ENCODE measurements at places on chromosomes 4 and X. TPM values are rescaled to one million over a fixed set of nuclear protein-coding genes. Genes with fewer than 3 reads are reported as not detected.

DNA sequence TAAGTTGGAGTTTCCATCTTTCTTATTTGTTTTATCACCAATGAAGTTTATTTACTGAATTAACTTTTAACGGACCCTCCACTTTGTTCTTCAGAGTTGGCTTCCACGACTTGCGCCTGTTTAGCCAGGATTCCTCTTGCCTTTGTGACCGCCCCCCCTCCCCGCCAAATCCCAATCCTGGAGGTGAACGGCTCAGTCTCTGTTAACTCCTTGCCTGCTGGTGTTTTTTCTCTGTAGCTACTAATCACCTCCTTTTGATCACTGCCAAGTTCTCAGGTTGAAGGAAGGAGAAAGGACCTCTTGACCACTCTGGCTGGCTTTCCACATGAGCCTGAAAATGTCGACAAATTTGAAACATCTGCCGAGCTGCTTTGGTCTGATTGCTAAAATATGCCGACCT is 46.8 kb upstream of the BCOR start:
- no peak overlapping the region for H3K4me3 ChIP-seq
- DNase-seq = no peak
- peaks cover 10% of the 10 kb centered on the region for H3K4me1 ChIP-seq
- no peak overlapping the region for H3K27ac ChIP-seq
- H3K36me3 ChIP-seq = no peaks in the 10 kb centered on the region

GRCh38 chr4:80069837-80070731 is 2.9 kb downstream of the ANTXR2 start:
- H3K27me3 ChIP-seq = no peaks in the 10 kb centered on the region
- DNase-seq = no peak
- peak overlapping the region; percentile 70 for H3K4me3 ChIP-seq
- no peak overlapping the region for H3K27ac ChIP-seq

DNA sequence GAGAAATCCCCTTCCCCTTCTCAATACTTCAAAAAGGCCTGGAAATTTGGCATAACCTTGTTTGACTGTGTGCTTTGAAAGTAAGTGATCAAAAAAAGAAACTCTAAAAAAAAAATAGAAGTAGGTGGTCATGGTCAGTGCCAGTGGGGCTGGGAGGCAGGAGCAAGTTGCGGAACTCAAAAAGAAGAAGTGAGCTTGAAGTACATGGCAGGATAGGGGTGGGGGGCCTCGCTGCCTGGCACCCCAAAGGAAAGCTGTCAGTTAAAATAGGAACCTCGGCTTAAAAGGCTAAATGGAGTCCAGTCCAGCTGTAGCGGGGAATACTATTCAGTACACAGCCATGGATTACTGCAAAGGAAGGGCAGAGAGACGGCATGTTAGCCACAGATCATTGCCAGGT is 12.2 kb upstream of the NKRF start:
- H3K27me3 ChIP-seq = no peaks in the 10 kb centered on the region
- H3K4me3 ChIP-seq = no peak overlapping the region
- no peak overlapping the region for H3K27ac ChIP-seq
- H3K36me3 ChIP-seq = no peaks in the 10 kb centered on the region
- peak; percentile 56 for DNase-seq

- no peak for DNase-seq
- H3K4me3 ChIP-seq = no peak overlapping the region
- H3K4me1 ChIP-seq = peaks cover 5% of the 10 kb centered on the region
- H3K27me3 ChIP-seq = no peaks in the 10 kb centered on the region
- peaks cover 48% of the 10 kb centered on the region for H3K36me3 ChIP-seq
These were observed 107.6 kb upstream of the CBR4 start for GRCh38 chr4:169117591-169118081.

Gene C4orf36
- 2.3 TPM for total RNA-seq

DNA sequence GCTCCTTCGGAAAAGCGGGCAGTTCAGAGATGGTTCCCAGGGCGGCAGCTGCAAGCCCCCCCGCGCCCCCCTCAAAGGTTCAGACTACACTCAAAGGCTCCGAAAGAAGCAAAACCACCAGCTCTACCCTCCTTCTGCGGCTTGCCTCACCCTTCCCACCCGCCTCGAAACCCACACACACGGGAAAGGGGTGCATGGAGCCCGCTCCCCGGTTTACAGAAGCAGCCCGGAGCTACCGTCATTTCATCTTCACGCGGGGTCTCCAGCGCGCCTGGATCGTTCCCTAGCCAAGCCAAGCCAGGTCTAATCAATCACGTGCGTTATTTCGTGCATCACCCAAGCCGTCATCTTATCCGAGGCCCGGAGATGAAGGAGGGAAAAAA is 1.2 kb downstream of the NLGN4X start:
- no peak overlapping the region for H3K27ac ChIP-seq
- no peaks in the 10 kb centered on the region for H3K36me3 ChIP-seq
- no peaks in the 10 kb centered on the region for H3K4me1 ChIP-seq
- H3K27me3 ChIP-seq = no peaks in the 10 kb centered on the region

DNA sequence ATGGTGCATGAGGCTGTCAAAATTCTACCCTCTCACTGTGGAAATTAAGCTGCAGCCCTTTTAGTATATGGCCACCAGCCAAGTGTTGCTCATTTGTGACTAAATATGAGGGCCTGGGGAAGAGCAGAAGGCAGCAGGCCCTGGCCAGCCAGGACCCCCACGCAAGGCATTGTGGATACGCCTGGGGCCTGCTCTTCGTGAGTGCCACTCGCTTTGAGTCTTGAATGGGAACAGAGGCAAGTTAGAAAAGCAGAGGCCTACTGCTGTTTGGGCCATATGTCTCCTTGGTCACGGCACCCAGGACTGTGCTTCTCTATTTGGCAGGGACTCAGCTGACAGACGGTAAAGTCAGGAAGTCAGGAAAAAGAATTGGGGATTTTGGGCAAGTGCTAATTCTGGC is 10.9 kb downstream of the RTL5 start:
- no peak overlapping the region for H3K4me3 ChIP-seq
- no peaks in the 10 kb centered on the region for H3K36me3 ChIP-seq
- peaks cover 36% of the 10 kb centered on the region for H3K4me1 ChIP-seq
- peak overlapping the region; percentile 70 for H3K27ac ChIP-seq
- no peak for DNase-seq
- H3K27me3 ChIP-seq = no peaks in the 10 kb centered on the region

- H3K27me3 ChIP-seq = no peaks in the 10 kb centered on the region
- no peak overlapping the region for H3K27ac ChIP-seq
- no peak overlapping the region for H3K4me3 ChIP-seq
These were observed 15.0 kb upstream of the MSMO1 start for GRCh38 chr4:165312506-165312905.

GRCh38 chr4:173128199-173128890 is 40.3 kb upstream of the GALNT7 start:
- H3K36me3 ChIP-seq = no peaks in the 10 kb centered on the region
- H3K4me3 ChIP-seq = no peak overlapping the region
- H3K27ac ChIP-seq = no peak overlapping the region
- no peak for DNase-seq
- no peaks in the 10 kb centered on the region for H3K27me3 ChIP-seq

DNA sequence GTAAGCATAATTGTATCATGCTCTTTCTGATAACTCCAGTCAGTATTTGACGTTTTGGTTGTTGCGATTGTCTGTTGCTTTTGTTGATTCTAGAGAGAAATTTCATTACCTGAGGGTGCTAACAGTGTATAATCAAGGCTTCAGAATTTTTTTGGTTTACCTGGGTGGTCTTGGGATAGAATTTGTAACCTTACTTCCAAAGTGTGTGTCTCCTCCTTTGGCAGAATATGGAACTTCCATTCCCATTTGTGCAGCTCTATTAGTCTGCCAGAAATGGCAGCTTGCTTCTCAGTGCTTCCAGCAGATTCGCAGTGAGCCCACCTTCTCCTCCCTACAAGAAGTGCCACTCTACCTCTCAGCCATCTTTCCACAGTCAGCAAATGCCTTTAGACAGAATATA is 5.3 kb downstream of the COPS4 start:
- no peak for DNase-seq
- peaks cover 13% of the 10 kb centered on the region for H3K4me1 ChIP-seq
- no peaks in the 10 kb centered on the region for H3K27me3 ChIP-seq
- H3K36me3 ChIP-seq = no peaks in the 10 kb centered on the region

DNA sequence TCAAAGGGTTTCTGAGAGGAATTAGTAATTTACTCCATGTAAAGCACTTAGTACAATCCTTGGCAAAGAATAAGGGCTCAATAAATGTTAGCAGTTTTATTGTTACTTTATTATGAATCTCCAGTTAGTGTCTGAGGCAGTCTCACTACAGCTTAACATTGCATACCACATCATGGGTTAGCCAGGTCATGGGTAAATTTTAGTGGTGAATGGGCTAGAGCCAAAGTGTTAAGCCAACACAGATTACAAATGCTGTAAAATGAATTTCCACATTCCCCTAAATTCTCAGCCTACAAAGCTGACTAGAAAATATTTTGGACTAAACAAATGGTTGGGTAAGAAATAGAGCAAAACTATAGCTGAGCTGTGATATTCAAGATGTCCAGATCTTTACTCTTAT is 72.4 kb downstream of the NRK start:
- H3K36me3 ChIP-seq = no peaks in the 10 kb centered on the region
- no peak overlapping the region for H3K27ac ChIP-seq
- no peak overlapping the region for H3K4me3 ChIP-seq
- DNase-seq = no peak
- no peaks in the 10 kb centered on the region for H3K4me1 ChIP-seq

- H3K27ac ChIP-seq = no peak overlapping the region
- DNase-seq = no peak
- H3K4me1 ChIP-seq = no peaks in the 10 kb centered on the region
- no peak overlapping the region for H3K4me3 ChIP-seq
These were observed 314.2 kb upstream of the IGFBP7 start for GRCh38 chr4:57424232-57424897.

Measured in upper lobe of right lung (tissue), 1 donor.